ENCODE measurements at places on chromosomes 6 and 20.

DNA sequence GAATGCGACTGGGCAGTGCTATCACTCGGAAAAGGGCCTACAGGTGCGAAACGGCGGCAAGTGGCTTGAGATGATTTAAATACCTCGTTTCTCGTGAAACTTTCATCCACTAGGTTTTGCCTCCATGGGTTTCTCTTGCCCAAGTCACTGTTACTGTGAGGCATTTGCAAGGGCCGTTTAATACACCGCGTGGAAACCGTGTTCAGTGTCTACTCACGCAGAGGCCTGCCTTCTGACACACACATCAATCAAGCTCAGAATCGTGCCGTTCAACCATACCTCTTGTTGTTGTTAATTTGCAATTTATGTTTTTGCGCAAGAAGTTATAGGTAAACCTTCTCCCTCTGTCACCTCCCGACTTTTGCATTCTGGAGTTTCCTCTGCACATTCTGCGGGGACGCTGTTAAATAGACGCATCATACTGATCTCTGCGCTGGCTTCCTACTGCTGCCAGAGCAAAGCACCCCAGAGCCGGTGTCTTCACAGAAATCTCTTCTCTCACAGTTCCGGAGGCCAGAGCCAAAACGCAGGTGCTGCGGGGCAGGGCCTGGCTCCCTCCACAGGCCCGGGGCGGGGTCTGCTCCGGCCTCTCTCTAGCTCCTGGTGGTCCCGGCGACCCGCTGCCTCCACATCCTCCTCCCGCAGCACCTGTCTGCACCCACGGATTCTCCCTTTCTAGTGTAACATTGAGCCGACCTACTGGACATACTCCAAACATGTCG lies 251.4 kb downstream of the SMOC2 start:
- DNase-seq: no peak

DNA sequence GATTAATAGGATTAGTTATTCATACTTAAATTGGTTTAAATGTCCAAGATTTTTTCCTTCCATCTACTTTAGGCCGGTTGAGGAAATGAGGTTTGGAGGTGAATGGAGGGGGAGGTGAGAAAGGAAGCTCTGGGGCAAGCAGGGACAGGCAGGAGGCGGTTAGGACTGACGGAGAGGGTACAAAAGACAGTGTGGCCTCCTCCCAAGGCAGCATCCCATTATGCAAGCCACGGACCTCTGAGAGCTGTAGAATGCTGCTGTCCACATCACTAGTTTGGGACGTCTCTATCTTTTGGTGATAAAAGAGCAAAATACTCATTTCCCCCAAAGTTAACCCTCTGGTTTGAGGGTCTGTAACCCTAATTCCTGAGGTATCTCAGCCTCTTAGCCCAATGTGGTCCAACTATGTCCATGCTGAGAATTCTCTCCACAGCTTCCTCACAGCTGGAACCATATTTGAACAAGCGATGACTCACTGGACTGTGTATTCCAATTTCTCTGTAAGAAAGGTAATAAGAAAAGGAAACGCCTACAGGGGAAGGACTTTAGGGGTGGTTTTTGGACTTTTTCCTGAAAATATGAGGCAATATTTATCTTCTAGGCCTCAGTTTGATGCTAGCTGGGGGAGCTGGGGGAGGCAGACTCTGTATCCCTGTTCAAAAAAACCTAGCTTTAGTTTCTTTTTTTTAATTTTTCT lies 172.2 kb downstream of the TFAP2B start:
- DNase-seq: no peak

GRCh38 chr20:60695226-60696000 lies 556.6 kb upstream of the CDH4 start:
- DNase-seq: no peak

- DNase-seq: no peak
These were observed 307.1 kb upstream of the RSPO3 start for GRCh38 chr6:126811321-126811720.

- DNase-seq: no peak
These were observed 210.9 kb upstream of the GGTLC1 start for GRCh38 chr20:24199501-24199900.

DNA sequence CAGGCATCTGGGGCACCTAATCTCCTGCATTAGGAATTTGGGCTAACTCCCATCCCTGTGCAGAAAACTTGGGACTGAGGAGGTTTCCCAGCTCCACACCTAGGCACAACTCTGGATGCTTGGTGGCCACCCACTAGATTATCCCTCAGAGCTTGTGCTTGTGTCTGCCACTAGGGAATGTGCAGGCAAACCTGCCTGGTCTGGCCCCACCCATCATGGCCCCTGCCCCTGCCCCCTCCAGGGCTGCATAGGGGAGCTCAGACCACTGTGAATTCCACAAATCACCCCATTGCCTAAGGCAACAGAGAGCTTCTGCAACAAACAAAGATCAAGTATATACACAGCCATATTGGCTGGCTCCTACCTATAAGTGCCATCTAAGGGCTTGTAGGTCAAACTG lies 31.1 kb downstream of the STMND1 start:
- DNase-seq: no peak

Measured in NCI-H1092 (cell line).